Osteoblast (primary cell): ENCODE measurements at places on chromosomes 4 and X. TPM values are rescaled to one million over a fixed set of nuclear protein-coding genes. Genes with fewer than 3 reads are reported as not detected.

ARMCX6 gene
- 31.8 and 35.1 TPM in 2 replicates for total RNA-seq

PASD1 gene
- total RNA-seq, result not detected in 2 replicates

SLC2A9 gene
- 2.5 and 3.5 TPM in 2 replicates for total RNA-seq

SLITRK4 gene
- total RNA-seq, result 0.29 and 0.36 TPM in 2 replicates

TLR8 gene
- total RNA-seq, result under 0.01 TPM in 1 of 2 replicates, not detected in the other

SPARCL1 gene
- total RNA-seq, result under 0.01 TPM in 1 of 2 replicates, not detected in the other

DNA sequence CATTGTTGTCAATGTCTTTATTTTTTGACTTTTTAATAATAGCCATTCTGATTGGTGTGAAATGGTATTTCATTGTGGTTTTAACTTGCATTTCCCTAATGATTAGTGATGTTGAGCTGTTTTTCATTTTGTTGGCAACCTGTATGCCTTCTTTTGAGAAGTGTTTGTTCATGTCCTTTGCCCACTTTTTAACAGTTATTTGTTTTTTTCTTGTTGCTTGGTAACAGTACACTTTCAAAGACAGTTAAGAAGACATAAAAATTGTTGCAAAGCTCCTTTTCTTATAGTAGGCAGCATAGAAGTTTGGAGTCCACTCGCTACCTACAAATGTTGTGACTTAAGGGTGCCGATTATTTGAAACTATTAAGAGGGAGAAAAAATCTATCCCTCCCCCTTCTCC lies 48.7 kb upstream of the SLC7A11 start:
- DNase-seq, result no peak

DNA sequence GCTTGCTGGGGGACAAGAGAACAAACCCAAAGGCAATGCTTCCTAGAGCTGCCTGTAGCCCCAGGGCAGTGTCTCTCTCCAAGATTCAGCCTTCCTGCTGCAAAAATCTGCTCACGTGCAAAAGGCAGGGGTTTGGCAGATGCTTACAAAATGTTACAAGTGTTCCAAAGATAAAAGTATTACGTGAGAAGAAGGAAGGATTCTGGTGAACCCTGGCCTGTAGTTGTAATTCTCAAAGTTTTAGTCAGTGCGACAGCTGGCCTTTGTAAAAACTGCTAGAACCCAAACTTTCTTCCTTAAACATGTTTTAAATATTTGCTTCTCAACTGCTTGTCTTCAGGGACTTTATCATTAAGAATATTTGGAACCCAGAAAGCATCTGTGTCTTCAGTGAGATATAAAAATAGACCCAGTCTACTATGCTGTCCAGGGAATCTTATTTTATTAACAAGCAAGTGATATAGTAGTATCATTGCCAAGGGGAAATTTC lies 232.3 kb downstream of the FRMPD4 start:
- peak; percentile 61 for DNase-seq

- DNase-seq, result no peak
Measured at GRCh38 chrX:28675173-28675572, 87.9 kb downstream of the IL1RAPL1 start.

- DNase-seq, result peak; percentile 21
Measured at GRCh38 chrX:45070116-45071007, 130.3 kb downstream of the DIPK2B start.
